DMS 273 treated with DMSO at 0.1 percent for 48 hours (cell line): ENCODE measurements at places on chromosomes 11 and 22.

DNA sequence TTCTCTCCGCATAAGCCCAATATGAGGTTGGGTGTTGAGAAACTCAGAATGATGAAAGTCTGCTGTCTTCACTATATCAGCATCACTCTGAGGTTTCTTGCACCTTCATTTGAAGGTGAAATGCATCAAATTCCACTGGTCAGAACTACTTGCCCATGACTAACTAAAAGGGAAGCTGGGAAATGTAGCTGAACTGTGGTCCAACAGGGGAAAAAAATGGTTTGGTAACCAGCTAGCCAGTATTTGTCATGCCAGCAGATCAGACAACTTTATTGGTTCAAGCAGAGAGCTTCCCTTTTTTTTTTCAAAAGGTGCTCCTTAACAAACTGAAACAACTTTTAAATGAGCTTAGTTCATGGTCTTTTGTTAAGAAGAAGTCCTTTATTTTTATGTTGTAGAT lies 14.2 kb upstream of the PIK3C2A start:
- no peak for DNase-seq

DNA sequence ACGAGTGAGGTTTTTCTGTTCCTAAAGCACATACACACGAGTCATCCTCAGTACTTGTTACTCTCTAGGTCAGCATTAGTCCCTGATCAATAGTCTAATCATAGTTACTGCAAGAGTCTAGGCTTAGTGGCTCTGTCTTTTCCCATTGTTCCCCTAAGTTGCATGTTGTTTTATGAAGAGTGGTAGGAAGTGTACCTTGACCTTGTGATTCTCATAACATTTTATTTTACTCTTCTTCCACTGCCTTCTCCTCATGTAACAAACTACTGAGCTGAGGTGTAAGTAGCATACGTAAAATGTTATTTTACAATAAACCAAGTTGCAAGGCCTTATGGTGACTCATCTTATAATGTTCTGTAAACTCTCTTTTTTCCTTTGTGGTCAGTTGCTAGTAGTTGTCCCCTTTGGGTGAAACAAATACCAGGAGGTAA lies 15.0 kb downstream of the METTL15 start:
- no peak for DNase-seq

DNA sequence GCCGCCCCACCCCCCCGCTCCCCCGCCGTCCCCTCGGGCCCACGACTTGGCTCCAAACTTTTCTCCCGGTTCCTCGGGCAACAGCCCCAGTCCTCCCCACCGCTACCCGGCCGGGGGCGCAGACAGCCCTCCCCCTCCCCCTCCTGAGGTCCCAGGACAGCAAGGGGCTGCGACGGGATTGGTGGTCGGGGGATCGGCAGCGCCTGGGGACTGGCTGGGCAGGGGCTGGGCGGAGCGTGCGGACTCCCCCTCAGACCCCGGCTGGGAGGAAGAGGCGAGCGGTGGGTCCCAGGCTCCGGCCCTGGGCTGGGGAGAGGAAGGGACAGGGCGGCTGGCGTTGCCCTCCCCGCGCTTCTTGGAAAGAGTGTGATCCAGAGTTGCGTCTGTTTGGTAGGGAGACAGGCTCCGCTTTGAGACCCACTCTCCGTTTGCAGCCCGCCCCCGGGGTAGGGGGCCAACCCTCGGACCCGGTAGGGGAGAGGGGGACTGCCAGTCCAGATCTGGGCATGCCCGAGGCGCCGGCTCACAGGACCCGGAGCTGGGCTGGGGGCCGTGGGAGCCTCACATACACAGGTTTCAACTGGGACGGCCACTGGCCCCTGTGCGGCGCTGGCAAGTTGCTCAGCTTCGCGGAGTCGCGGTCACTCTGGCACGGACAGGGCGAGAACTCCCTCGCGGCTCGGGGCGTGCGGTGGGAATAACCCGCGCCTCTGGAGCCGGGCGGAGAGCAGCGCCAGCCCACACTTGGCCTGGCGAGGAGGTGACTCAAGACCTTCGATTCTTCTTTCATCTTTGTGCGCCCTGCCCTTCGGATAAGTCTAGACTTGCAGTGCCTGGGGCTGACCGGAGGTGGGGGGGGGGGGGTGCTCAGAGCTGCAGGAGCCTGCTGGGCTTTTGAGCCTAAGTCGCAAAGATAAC lies 999 bp downstream of the TSKU start:
- no peak for DNase-seq

DNA sequence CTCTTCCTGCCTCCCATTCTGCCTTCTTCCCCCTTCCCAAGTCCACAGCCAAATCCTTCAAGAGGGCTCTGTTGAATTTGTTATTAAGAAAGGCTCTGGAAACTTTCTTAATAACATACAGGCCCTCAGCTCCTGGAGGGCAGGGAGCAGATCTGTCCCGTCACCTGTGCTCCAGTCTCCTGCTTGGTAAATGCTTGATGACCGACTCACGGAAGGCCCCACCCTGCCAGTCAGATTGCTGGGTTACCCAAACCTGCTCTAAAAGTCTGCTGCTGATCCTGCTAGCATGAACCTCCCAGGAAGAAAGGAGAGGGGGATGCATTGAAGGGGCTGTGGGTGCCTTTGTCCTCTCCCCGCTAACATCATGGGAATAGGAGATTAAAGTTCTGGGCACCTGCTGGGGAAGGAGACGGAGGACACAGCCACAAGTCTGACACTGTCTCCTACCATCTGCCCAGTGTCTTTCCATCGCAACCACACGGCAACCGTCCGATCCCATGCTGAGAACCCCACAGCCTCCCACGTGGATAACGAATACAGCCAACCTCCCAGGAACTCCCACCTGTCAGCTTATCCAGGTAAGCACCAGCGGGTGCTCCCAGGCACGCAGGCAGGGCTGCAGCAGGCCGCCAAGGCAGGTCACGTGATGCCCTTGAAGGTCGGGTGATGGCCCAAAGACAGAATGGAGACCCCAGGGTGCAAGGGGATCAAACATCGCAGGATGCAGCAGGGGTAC lies 22.5 kb downstream of the CD5 start:
- DNase-seq, result no peak

DNA sequence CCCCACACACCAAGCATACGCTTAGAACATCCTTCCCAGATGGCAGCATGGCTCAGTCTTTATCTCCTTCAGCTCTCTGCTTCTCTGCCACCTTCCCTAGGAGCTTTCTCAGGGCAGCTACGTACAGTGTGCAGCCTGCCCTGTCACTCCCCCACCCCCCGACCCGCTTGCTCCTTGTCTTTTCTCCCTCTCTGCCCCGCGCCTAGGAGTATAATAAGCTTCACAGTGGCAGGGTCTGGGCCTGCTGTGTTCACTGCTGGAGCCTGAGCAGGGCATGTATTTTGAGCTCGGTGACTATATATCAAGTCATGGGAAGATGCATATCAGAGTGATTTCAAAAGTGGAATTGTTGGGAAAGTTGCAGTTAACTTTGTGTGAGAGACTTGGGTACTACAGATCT lies 55.8 kb upstream of the ADSL start:
- no peak for DNase-seq

GRCh38 chr22:33114565-33114964 lies 56.4 kb upstream of the SYN3 start:
- no peak for DNase-seq

DNA sequence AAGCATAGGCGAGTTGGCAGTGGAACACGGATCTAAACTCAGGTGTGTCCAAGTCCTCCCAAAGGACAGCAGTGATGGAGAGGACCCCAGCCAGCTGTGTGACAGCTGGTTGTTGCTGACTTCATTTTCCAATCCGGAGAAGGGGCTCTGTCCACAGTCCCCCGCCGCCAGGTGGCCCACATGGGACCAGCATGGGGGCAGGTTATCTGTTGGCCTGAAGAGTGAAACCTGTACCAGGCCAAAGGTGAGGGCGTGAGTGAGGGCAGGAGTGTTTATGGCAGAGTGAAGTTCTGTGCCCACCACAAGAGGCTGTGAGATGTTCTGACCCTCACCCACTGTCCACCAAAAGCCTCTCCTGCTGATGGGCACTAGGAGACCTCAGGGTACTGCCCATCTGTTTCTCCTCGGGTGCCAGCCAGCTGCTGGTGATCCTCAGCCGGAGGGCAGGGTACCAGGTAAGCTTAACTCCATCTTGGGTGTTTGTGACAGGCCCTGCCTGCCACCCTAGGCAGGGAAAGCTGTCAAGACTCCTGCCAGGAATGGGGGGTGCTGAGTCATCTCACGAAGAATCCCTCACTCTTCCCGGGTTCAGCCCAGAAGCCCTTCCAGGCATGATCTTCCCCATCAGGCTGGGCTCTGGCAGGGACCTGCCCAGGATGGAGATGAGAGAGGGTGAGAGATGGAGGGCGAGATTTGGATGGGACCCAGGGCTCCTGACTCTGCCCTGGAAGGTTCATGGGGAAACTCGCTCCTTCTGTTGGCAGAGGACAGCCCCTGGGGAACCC lies 15.5 kb upstream of the TAB1 start:
- no peak for DNase-seq

- no peak for DNase-seq
Measured at GRCh38 chr11:94066901-94067429, 45.8 kb downstream of the HEPHL1 start.

DNA sequence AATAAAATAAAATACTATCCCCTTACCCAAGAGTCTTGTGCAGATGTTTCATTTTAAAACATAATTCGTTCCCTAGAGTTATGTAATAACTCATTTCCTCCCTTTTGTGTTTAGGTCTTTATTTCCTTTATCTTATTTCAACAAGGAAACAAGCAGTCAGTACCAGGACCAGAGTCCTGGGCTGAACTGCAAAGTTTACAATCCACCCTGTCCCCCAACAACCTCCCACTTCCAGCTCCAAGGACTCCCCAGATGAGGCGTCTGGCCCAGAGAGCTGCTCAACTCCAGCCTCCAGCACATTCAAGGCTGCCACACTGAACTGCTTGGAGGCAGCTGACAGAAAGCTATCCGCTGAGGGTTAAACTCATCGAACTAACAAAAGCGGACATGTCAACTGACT lies 4.5 kb downstream of the POLDIP3 start:
- no peak for DNase-seq

- no peak for DNase-seq
Measured at GRCh38 chr22:39773503-39773902, 120.1 kb downstream of the ENTHD1 start.

DNA sequence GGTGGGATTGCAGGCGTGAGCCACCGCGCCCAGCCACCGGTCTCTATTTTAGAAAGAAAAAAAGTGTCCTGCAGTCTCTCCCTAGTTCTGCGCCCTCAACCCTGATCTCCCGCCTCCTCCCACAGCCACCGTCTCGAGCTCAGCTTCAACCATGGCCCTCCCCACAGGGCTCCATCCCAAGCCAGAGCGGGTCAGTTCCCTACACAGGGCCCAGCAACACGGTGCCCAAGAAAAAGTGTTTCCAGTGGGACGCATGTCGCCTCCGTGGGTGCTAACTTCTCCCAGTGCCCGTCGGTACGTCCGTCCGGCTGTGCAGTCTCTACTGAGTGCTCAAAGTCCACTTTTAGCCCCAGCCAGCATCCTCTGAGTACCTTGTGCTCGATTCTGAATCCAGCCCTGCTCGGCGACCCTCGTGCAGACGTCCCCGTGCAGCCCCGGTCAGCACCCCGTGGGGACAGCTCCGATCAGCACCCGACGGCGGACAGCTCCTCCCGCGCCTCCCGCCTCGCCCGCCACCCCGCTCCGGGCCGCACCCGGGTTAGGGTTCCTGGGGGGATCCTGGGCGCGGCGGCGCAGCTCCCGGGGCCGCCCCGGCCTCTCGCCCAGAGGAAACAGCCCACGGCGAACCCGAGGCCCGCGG lies 657 bp upstream of the MAPK8IP2 start:
- no peak for DNase-seq

DNA sequence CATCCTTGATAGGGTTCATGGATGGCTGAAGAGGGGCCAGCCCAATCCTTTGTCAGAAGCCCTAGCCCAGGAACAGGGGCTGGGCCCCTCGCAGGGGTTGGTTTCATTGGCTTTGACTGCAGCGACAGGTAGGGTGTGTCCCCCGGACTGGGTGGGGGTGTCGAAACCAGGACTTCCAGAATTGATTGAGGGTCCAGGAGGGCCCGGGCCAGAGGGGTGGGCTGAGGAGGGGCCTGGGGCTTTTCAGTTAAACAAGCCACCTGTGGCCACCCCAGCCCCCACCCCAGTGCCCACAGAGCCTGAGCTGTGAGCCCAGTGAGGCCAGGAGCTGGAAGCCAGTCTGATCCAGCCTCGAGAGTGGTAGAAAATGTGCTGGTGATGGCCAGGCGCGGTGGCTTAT lies 18.1 kb upstream of the PRR5 start:
- DNase-seq, result no peak

GRCh38 chr11:2588809-2589537 lies 110.8 kb downstream of the KCNQ1OT1 start:
- DNase-seq, result no peak

GRCh38 chr22:29517215-29517908 lies 36.2 kb downstream of the THOC5 start:
- no peak for DNase-seq

DNA sequence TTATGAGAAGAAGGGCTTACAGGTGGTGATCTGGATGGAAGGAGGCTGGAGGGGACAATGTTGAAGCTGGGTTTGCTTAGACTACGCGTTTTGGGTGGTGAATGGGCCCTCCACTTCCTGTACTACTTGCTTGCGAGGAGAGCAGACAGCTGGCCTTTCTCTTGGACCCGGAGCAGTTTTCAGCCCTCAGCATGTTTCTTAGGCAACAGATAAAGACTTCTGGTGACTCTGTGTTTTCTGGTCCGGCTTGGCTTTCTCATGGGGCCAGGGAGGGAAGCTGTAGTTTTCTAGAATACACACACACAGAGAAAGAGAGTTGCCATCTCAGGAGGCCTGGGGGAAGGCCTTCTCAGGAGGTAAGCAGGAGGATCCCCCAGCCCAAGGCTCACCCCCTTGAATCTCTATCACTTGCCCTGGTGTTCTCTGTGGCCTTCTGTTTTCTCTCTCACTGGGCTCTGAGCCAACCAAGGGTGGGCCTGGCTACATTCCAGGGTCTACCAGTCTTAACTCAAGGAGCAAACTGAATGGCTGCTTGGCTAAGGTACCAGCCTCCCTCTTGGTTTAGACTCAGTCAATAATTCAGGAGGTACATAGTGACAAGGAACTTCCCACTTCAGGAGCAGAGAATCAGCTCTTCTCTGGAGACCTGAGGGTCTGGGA lies 2.4 kb downstream of the CCS start:
- DNase-seq, result no peak

GRCh38 chr11:76453248-76453647 lies 8.4 kb downstream of the EMSY start:
- DNase-seq, result no peak

DNA sequence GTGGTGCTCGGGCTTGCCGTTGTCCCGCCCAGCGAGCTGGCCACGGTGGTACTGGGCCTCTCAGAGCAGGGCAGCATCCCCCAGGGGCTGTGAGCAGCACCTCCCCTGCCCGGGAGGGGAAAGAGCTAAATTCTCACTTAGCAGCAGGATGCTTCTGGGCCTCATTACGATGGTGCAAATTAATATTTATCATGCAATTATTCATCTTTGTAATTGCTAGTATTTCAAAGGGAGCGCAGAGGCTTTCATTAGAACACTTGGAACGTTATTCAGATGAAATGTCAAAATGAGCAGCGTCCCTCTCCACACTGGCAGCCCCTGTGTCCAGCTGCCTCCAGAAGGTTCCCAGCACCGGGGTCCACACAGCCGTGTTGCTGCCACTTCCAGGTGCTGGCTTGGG lies 95.9 kb upstream of the PRR5 start:
- DNase-seq, result no peak

DNA sequence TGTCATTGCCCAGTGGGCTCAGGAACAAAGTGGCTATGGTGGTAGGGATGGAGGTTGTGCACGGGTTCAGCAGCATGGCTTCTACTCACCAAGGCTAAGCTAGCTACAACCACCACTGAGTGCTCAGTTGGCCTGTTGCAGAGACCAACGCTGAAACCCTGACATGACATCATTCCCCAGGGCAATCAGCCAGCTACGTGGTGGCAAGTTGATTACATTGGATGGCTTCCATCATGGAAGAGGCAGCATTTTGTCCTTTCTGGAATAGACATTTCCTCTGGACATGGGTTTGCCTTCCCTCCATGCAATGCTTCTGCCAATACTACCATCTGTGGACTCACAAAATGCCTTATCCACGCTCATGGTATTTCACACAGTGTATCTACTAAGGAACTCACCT lies 634.3 kb downstream of the OPCML start:
- DNase-seq, result no peak
